ENCODE measurements at places on chromosomes 3 and 15. TPM values are rescaled to one million over a fixed set of nuclear protein-coding genes. Genes with fewer than 3 reads are reported as not detected.

The DUOXA1 gene
- not detected for total RNA-seq

The ALCAM gene
- total RNA-seq = 17.7 TPM

The GOLGA8T gene
- total RNA-seq = not detected

The SLC6A20 gene
- not detected for total RNA-seq

The SLC38A3 gene
- 29.8 TPM for total RNA-seq

The ZMYND10 gene
- total RNA-seq = 0.60 TPM

The CFAP92 gene
- total RNA-seq = 0.45 TPM

The FBXW12 gene
- total RNA-seq = not detected

The CLDN1 gene
- total RNA-seq = 28.4 TPM

The HDC gene
- total RNA-seq = not detected

The SHC4 gene
- total RNA-seq = 0.04 TPM

The IGF2BP2 gene
- total RNA-seq = 46.3 TPM

The ZBBX gene
- total RNA-seq = not detected

The C2CD4B gene
- not detected for total RNA-seq

The ZNF80 gene
- not detected for total RNA-seq

The RPP25 gene
- total RNA-seq = 0.11 TPM

The PAK2 gene
- total RNA-seq = 24.7 TPM

The GCSAM gene
- not detected for total RNA-seq

The ECE2 gene
- total RNA-seq = not detected

The DYNC1LI1 gene
- 37.1 TPM for total RNA-seq

The NTRK3 gene
- not detected for total RNA-seq

The CXCR6 gene
- not detected for total RNA-seq

The IGSF11 gene
- not detected for total RNA-seq
